Left colon (tissue), 2 donors: ENCODE measurements at places on chromosomes 3 and 15. TPM values are rescaled to one million over a fixed set of nuclear protein-coding genes. Genes with fewer than 3 reads are reported as not detected.

The AGTR1 gene
- 5.4 TPM for total RNA-seq

The FAM107A gene
- total RNA-seq: 7.8 TPM

The FAH gene
- total RNA-seq: 20.5 TPM

The PLIN1 gene
- total RNA-seq: 5.1 TPM

DNA sequence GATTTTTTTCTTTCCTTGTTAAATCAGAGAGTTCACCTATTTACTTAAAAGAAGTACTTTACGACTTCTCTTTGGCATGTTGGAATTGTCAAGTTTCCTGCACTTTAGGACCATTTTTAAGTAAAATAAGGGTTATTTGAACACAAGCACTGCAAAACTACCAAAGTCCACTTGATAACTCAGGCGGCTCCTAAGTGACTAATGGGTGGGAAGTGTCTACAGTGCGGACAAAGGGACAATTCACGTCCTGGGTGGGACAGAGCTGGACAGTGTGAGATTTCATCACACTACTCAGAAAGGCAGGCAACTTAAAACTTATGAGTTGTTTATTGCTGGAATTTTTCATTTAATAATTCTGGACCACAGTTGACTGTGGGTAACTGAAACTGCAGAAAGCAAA lies 590.2 kb upstream of the UBE2E2 start:
- DNase-seq: no peak

DNA sequence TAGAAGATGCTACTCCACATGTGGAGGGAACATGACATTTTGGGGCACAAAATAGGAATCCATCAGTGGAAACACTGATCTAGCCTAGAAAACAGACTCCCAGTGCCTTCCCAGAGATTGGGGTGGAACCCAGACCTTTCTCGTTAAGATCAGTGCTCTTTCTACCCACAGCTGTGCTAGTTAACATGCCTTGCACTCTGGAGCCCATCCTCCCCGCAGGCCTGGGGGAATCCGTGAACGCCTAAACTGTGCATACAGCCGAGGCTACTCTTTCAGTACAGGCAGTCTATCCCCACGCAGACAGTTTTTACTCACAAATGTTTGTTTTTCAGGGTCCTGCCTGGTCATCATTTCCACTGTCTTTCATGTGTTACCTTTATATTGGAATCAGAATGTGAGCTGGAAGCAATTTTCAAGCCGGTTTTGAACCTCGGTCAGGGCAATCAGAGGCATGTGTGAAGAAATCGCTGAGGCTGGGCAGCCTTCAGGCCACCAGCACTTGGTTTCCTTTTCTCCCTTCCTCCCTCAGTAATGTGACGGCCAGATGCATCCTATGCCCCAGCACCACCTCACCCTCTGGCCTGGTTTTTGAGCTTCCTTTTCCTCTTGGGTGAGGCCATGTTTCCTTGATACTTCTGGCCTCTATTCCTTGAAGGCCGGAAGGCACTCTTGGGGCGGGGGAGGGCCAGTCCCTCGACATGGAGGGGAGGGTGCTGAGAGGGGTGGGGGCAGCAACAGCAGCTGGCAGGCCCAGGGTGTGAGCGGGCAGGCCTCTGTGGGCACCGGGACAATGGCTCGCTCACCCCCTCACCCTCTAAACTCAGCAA lies 123.6 kb upstream of the GALNT15 start:
- DNase-seq: no peak

DNA sequence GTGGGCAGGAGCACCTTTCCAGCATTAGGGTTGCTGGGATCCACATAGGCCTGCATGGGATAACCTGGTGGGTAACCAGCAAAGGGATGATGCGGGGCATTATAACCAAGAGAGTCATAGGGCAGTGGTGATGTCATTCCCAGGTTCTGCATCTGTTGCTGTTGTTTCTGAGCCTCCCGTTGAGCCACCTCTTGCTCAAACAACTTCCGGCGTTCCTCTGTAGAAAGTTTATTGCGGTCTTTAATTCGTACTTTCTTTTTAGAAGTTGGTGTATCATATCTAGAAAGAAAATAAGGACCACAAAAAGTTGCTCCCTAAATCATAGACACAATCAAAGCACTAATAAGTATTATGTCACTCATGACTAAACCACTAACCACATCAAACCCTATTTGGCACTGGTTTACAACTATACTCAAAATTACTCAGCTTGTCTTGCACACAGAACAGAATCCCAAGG lies 77.8 kb downstream of the NBEAL2 start:
- no peak for DNase-seq

- DNase-seq: no peak
Measured at GRCh38 chr3:106401666-106402490, 533.1 kb upstream of the CBLB start.

DNA sequence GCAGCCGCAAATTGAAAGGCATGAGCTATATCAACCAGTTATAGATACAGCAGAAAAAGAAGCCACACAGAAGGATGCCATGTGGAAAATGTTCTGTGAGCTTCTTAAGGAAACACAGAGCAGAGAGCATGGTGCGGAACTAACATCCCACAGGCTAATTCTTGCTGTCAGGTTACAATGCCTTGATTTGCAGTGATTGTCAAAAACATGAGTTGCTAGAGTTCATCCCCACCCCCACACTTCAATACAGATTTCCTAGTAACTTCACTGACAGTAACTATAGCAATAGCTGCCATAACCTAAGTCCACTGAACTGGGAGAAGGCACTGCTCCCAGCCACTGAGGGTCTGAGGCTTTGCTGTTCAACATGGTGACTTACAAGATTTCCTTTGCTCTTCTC lies 821.6 kb downstream of the SQOR start:
- no peak for DNase-seq

DNA sequence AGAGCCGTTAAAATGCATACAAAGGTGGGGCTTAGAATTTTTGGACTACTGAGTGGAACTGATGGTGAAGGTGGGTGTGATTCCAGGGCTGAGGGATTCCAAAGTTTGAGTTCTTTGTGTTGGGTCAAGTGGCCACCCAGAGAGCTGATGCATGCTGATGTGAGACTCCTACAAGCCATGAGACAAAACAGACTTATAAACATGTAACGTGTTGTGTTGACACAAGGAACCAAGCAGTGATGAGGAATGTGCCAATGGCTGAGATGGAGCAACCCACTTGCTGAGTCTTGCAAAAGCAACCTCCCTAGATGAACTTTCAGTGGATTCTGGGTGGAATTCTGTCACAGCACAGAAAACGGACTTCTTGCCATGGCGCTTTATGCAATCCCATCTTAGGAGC lies 289.0 kb downstream of the TLE3 start:
- DNase-seq: no peak

DNA sequence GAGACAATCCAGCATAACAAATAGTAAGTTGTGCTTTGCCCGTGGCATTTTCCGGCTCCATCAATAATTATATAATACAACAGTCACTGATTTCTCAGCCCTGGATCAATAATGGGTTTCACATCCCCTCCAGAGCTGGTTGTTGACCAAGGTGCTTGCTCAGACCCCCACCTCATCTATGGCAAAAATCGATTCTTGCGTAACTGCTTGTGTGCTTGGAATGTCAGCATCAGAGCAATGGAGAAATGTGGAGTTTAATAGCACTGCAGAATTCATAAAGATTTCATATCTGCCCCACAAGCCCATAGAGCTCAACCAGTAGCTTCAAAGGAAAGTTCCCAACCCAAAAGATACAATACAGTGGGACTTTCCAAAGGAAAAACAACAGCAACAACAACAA lies 1098.5 kb downstream of the IGSF11 start:
- no peak for DNase-seq
